ENCODE measurements at places on chromosomes 7 and 10. TPM values are rescaled to one million over a fixed set of nuclear protein-coding genes. Genes with fewer than 3 reads are reported as not detected.

The IRF5 gene
- 0.16 TPM for total RNA-seq

The ATRNL1 gene
- under 0.01 TPM for total RNA-seq

The CALML5 gene
- total RNA-seq: not detected

The SDK1 gene
- total RNA-seq: 0.72 TPM

The DDX21 gene
- total RNA-seq: 44.2 TPM

The EN2 gene
- not detected for total RNA-seq

The PCLO gene
- total RNA-seq: not detected

The CCDC136 gene
- total RNA-seq: 0.18 TPM

The SAP25 gene
- total RNA-seq: not detected

The HMX2 gene
- total RNA-seq: not detected
